Uterus (tissue), 4 donors: ENCODE measurements at places on chromosomes 13 and 19.

DNA sequence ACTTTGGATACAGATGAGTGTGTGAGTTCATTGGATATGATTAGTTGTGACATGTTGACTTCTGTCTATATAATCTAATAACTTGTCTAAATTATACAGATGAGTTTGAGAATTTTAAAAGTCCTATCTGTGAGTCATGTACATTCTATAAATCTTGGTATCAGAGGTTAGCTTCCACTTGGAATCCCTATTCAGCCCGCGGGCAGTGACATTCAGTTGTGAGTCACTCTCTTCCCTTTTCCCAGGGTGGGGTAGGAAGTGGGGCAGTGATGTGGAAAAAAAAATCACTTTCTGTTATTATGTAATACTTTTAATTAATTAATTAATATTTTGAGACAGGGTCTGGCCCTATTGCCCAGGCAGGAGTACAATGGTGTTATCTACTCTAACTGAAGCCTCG is 33.0 kb upstream of the ZNF808 start:
- no peak overlapping the region for H3K27ac ChIP-seq
- no peak for DNase-seq
- no peaks in the 10 kb centered on the region for H3K4me1 ChIP-seq
- no peaks in the 10 kb centered on the region for H3K36me3 ChIP-seq
- no peaks in the 10 kb centered on the region for H3K27me3 ChIP-seq
- no peak overlapping the region for H3K4me3 ChIP-seq

DNA sequence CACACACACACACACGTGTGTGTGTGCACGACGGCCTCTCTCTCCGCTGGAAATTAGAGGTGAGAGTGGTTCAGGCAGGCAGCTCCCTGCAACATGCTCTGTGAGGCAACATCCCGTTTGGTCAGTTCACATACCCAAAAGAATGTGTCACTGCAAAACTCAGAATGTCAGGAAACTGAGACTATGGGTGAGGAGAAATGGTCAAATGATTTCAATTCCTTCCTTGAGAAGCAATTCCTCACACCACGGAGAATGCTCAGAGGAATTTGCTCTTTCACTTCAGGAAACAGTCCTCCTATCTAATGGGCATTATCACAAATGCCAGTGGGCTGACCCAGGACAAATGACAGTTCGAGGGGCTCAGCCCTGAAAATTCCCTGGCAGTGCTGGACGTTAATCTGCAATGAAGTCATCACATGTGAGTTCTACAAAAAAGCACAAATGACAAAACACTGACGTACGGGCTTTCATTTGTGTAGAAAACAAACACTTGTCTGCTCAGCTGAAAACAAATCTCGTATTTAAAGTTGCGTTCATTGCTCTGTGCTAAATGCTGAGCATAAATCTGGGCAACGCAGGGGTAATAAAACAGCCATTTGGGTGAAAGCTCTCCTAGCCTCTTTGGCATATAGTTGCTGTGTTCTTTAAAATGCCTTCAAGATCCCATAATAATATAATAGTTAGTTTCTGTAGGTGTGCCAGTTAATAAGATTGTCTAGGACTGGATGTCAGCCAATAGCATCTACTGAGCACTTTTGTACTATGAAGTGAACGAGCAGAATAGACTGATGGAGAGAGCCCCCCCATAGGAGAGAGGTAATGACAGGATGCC is 18.6 kb upstream of the LATS2 start:
- no peak overlapping the region for H3K4me3 ChIP-seq
- no peaks in the 10 kb centered on the region for H3K36me3 ChIP-seq

GRCh38 chr19:31334101-31334848 is 15.0 kb downstream of the TSHZ3 start:
- H3K27me3 ChIP-seq: no peaks in the 10 kb centered on the region
- no peak overlapping the region for H3K4me3 ChIP-seq
- H3K4me1 ChIP-seq: peaks cover 33% of the 10 kb centered on the region
- DNase-seq: peak; percentile 10

DNA sequence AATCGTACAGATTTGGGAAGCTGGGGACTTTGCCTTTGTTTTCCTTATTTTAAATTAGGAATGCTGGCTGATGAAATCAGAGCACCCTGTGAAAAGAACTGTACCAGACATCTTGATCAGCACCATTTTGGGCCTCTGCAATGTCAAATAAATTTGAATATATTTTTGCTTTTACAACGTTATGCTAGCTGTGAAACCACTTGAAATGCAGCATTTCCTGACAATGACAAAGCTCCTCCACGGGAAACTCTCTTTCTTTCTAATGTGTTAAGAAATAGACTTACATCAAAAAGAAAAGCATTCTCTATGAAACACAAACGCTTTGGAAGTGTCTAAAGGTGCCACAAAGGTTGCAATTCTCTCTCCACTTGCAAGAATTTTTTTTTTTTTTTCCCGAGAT is 47.1 kb upstream of the MAP3K10 start:
- no peak overlapping the region for H3K27ac ChIP-seq
- DNase-seq: no peak
- H3K27me3 ChIP-seq: no peaks in the 10 kb centered on the region
- no peak overlapping the region for H3K4me3 ChIP-seq
- no peaks in the 10 kb centered on the region for H3K4me1 ChIP-seq

- H3K27me3 ChIP-seq: no peaks in the 10 kb centered on the region
- H3K4me1 ChIP-seq: peaks cover 22% of the 10 kb centered on the region
- H3K4me3 ChIP-seq: no peak overlapping the region
- H3K36me3 ChIP-seq: no peaks in the 10 kb centered on the region
- peak overlapping the region; percentile 99 for H3K27ac ChIP-seq
- no peak for DNase-seq
Measured at GRCh38 chr19:13040948-13041292, 45.6 kb downstream of the NFIX start.

DNA sequence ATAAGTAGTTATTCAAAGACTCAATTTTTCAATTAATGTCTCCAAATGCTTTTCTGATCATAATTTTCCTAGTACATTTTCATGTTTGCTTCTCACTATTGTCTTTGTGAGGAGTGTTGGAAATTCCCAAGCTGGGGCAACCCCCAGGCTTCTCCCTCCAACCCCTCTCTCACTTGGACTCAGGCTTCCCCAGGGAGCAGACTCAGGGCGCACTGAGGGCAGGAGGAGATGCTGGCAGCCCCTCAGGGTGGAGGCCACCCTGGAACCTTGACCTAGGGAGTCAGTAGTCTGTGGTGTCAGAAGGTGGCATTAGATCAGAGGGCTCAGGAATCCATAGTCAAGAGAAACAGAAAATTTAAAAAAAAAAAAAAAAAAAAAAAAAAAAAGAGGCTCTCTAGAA is 86.5 kb upstream of the IRS2 start:
- DNase-seq: no peak
- no peaks in the 10 kb centered on the region for H3K4me1 ChIP-seq
- H3K27me3 ChIP-seq: no peaks in the 10 kb centered on the region
- H3K4me3 ChIP-seq: no peak overlapping the region
- H3K36me3 ChIP-seq: no peaks in the 10 kb centered on the region
- H3K27ac ChIP-seq: no peak overlapping the region

DNA sequence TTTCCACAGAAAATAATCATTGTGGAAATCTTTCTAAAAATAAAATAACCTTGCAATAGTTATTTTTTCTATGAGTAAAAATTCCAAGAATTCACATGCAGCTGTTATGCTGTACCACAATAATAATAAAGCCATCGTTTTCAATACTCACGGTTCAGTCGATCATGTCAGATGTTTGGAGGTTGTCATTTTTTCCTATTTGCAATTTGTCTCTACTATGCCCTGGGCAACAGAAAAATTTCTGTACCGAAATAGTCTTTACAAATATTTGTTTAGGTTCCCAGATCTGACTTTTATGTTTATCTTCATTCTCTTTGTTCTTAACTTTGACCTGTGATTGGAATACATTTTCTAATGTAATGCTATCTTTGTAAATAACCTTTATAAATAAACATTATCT is 79.7 kb downstream of the ESD start:
- H3K4me1 ChIP-seq: no peaks in the 10 kb centered on the region
- H3K4me3 ChIP-seq: no peak overlapping the region
- DNase-seq: no peak
- H3K27ac ChIP-seq: no peak overlapping the region
- H3K36me3 ChIP-seq: no peaks in the 10 kb centered on the region
